GM04503 (cell line): ENCODE measurements at places on chromosomes 1 and 21.

DNA sequence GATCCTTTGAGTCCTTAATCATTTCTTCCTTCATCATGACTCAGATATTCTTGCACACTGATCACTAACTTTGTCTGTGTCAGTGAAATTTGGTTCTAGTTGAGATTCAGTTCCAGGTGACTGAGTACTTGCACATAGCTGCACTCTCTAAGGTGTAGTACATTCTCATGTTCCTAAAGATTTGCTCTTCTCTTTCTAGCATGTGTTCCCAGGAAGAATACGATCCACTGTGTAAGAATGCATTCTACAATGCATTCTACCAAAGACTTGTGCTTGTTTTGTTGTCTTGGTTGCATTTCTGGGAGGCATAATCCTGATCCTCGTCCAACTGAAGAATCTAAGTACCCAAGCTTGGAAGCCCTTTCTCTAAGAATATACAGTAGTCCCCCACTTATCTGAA lies 104.3 kb upstream of the CDC42BPA start:
- DNase-seq, result no peak

DNA sequence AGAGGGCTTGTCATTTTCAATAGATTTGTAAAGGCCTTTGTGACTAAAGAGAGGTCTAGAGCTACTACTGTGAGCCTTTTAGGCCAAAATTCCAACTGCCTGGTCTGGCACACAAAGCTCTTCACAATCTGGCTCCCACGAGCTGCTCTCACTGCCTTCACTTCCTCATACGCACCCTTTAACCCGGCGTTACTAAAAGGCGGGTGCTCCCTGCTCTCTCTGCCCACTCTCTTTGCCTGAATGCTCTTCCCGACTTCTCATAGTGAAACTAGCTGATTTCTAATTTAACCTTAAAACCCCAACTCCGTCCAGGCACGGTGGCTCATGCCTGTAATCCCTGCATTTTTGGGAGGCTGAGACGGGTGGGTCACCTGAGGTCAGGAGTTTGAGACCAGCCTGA lies 14.2 kb downstream of the BSDC1 start:
- no peak for DNase-seq

GRCh38 chr1:109877317-109877771 lies 33.3 kb upstream of the CSF1 start:
- peak; percentile 97 for DNase-seq

DNA sequence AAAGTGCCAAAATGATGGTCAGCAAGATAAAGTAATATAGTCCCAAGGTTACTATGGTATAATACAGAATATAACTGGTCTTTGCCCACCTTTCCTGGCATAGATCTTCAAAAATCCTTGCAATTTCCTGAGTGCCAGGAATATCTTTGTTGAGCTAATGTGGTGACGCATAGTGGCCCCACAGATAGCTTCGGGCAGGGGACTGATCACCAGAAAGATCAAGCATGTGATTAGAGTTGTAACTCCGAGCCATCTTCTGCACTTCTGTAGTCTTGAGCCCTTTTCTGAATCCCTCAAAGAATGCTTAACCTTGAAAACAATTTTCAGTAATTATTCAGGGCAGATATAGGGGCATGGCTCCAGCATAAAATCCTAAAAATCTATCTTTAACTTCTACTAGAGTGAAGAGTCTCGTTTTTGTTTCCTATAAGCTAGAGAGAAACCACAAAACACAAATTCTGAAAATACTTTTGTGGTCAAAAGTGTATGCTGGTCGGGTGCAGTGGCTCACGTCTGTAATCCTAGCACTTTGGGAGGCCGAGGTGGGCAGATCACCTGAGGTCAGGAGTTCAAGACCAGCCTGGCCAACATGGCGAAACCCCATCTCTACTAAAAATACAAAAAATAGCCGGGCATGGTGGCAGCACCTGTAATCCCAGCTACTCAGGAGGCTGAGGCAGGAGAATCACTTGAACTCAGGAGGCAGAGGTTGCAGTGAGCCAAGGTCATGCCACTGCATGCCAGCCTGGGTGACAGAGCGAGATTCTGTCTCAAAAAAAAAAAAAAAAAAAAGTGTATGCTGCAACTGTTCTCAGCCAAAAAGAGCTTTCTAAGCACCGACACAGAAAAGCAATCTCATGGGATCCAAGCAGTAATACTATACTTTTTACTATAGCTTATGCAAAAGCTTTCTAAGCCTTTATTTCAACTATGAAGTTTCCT lies 62.8 kb downstream of the NVL start:
- DNase-seq, result no peak

- DNase-seq, result no peak
Measured at GRCh38 chr21:18228060-18228739, 16.4 kb upstream of the CHODL start.

DNA sequence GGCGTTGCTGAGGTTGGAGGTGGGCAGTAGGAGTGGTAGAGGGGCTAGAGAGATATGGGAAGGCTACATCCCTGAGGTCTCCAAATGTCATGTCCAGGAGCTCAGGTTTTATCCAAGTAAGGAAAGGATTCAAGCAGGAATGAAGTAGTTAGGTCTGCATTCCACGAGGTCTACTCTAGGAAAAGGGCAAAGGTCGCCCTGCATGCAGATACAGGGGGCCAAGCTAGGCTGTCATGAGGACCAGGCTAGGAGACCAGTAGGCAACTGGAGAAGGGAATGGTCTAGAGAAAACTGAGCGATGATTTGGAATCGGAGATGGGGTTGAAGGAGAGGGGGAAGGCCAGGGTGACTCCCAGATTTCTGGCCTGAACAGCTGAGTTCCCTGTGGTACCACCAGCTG lies 48.7 kb downstream of the IRF2BP2 start:
- DNase-seq, result no peak

DNA sequence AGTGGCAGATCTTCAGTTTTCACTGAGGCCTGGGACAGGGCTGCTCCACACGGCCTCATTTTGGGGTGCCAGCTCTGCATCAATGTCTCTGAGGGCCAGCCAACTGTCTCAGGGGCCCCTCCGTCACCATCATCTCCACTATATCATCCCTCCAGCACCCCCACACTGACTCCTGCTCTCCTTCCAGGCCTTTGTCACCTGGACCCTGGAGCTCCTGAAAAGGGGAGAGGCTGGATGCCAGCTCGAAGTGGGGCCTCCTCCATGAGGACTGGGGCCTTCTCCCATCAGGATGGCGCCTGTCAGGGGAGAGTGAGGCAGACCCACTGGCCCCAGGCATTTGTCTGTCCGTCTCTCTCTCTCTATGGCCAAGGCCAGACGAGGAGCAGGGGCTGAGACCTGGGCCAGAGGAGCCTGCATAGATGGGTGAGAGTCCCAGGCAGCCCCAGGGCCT lies 44.7 kb upstream of the LRP8 start:
- no peak for DNase-seq

DNA sequence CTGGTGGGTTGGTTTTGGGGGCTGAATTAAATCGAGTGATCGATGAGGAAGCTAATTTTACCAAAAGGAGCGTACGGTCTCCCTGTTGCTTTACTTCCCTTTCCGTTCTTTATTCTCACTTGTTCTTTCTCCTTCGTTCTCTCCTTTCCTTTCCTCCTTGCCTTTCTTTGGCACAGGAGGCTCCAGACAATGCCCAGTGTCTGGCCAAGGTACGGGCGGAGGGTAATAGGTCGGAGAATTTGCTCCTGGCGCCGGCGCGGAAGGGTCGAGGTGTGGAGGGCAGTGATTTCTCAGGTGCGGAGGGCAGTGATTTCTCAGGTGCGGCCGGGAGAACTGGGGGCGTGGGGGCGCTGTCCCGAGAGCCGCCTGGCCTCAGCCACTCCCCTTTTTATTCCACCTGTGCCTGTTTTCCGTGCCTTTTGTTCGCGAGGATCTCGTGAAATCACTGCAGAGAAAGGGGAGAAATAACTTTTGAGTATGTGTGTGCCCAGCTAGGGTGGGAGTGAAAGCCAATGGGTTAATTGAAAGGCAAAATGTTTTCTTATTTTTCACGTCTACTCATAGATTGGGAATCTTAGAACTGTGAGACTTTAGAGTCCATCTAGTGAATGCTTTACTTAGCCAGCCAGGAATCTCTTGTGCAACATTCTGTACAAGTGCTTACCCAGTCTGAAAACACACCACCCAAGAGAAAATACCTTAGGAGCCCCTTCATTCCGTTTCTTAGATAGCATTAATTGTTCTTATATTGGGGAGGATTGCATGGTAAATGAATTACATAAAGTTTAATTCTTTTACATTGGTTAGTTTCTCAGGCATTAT lies 1.3 kb downstream of the FNBP1L start:
- no peak for DNase-seq

- no peak for DNase-seq
Measured at GRCh38 chr1:221725735-221726672, 15.9 kb downstream of the DUSP10 start.

DNA sequence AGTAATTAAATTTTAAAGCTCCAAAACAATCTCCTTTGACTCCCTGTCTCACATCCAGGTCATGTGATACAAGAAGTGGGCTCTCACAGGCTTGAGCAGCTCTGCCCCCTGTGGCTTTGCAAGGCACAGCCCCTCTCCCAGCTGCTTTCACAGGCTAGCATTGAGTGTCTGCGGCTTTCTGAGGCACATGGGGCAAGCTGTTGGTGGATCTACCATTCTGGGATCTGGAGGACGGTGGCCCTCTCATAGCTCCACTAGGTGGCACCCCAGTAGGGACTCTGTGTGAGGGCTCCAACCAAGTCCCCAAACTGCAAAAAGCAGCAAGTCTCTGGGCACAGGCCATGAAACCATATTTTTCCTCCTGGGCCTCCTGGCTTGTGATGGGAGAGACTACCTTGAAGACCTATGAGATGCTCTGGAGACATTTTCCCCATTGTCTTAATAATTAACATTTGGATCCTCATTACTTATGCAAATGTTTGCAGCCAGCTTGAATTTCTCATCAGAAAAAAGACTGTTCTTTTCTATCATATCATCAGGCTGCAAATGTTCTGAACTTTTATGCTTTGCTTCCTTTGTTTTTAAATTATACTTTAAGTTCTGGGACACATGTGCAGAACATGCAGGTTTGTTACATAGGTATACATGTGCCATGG lies 554.1 kb upstream of the OLFM3 start:
- DNase-seq, result no peak

DNA sequence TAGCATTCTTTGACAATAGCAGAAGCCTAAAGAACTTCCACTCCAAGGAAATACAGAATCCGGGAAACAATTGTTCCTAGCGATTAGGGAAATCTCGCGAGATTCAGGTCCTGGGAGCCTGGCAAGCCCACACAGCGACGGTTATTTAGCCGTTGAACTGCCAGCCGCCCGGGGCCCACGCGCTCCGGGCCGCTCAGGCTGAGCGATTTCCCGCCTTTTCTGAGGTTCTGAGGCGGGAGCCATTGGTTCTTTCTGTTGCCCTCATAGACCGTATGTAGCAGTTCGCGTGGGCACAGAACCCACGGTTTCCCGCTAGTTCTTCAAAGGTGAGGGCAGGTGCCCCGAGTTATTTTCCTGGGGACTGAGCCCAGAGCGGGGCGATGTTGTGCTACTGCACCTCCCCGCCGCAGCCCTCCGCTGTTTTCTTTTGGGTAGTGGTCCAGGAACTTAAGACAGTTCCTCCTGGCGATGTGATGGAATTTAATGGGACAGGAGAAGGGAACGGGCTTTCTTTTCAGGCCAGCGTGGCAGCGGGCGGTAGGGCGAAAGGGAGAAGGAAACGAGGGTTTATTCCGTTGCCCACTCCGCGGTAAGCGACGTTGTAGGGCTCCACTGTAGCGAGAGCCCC lies at the start of gene SYCP1:
TSS of gene SYCP1 (plus strand) at position 171 of the 628 bp plus-strand sequence. CDS start 602 bp downstream, outside the sequence.
- DNase-seq, result no peak

GRCh38 chr1:167452483-167452882 lies 65.8 kb downstream of the CD247 start:
- DNase-seq, result no peak

GRCh38 chr21:44881198-44881872 lies 7.8 kb upstream of the PTTG1IP start:
- DNase-seq, result no peak

DNA sequence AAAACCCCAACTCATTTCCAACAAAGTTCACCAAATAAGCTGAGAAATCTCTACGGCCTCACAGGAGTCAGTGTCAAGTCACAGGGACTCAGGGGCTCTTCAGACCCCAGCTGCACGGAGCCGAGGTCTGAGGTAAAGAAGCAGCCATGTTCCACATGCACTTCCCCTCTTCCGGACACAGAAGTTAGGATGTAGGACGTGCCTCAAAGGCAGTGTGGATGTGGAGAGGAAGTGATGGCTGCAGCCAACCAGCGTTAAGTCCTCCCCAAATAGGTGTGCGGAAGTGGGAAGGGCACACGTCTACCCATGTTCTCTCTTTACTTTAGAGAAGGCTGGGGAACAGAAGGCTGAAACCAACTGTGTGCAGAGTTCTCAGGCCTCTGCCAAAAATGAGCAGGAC lies 14.6 kb upstream of the NCF2 start:
- DNase-seq, result no peak

DNA sequence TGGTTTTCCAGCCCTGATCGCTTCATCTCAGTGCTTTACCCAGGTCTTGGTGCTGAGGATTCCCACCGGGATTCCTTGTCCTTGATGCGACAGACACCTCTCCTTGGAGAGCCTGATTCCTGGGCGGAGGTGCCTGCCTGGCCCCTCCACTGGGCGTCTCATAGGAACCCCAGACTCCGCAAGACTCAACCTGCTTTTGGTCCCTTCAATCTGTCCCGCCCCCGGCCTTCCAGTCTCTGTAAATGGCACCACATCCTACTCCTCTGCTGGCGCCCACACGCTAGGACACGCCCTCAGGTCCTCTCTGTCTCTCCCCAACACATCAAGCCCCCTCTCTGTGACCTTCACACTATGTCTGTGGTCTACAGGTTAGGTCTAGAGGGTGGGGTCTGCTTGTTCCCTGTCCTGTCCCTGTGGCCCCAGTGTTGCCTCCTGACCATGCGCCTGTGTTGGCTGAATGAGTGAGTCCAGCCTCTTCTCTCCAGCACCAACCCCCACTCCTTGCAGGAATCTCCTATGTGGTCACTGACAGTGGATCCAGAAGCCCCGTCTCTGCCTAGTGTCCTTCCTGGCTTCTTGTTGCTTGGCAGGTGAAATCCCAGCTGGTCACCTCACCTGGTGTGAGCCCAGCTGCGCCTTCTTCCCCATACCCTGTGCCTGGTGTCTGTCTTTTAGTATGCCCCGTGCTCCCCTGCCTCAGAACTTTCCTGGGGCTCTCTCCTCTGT lies 119.7 kb upstream of the C1orf174 start:
- no peak for DNase-seq

DNA sequence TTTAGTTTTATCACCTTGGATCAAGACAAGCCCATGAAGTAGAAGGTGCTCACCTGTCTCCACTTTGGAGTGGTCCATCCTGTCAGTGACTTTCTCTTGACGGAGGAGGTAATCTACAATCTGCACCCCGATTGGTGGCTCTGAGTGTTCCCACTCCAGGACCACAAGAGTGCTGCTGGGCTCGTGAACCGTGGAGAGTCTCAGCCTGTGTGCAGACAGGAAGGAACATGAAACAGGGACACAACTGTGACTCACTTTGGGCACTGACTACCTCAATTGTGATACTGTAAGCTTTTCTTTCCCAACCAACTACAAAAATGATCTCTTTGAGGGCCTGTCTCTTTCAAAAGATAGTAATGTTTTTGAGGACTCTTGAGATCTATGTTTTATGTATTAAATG lies 280.2 kb downstream of the ASTN1 start:
- DNase-seq, result no peak
